NCI-H187 (cell line): ENCODE measurements at places on chromosomes 2 and 18.

- DNase-seq: no peak
These were observed 94.6 kb downstream of the CDC42EP3 start for GRCh38 chr2:37576831-37577230.

GRCh38 chr2:229090225-229090624 is 180.9 kb downstream of the PID1 start:
- DNase-seq: no peak

GRCh38 chr2:38158378-38159118 is 82.6 kb upstream of the CYP1B1 start:
- DNase-seq: no peak

- DNase-seq: no peak
These were observed 190.4 kb upstream of the HDAC4 start for GRCh38 chr2:239590995-239591915.

DNA sequence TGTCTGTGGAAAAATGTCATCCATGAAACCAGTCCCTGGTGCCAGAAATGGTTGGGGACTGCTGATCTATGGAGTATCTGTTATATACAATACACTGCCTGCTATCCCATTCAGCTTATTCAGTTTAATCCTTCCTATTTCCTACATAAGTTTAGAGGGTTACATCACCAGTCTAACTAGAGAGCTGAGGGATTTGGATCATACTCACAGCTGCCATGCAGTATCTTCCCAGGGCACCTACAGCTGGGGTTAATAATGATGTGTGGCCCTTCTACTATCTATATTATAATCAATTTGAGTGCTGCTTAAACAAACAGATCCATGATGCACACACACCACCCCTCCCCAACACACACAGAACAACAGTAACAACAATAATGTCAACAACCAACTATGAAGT is 524.0 kb downstream of the LRRTM4 start:
- DNase-seq: no peak

- DNase-seq: no peak
These were observed 161.3 kb downstream of the MEIS1 start for GRCh38 chr2:66596256-66596655.

- no peak for DNase-seq
These were observed 59.2 kb downstream of the TGFA start for GRCh38 chr2:70494293-70494886.

- no peak for DNase-seq
These were observed 47.8 kb upstream of the SLC4A10 start for GRCh38 chr2:161576421-161576820.
